Activated B cell treated with CpG ODN at 0.5 μM for 24 hours (primary cell): ENCODE measurements at places on chromosomes 7 and 10. TPM values are rescaled to one million over a fixed set of nuclear protein-coding genes. Genes with fewer than 3 reads are reported as not detected.

DNA sequence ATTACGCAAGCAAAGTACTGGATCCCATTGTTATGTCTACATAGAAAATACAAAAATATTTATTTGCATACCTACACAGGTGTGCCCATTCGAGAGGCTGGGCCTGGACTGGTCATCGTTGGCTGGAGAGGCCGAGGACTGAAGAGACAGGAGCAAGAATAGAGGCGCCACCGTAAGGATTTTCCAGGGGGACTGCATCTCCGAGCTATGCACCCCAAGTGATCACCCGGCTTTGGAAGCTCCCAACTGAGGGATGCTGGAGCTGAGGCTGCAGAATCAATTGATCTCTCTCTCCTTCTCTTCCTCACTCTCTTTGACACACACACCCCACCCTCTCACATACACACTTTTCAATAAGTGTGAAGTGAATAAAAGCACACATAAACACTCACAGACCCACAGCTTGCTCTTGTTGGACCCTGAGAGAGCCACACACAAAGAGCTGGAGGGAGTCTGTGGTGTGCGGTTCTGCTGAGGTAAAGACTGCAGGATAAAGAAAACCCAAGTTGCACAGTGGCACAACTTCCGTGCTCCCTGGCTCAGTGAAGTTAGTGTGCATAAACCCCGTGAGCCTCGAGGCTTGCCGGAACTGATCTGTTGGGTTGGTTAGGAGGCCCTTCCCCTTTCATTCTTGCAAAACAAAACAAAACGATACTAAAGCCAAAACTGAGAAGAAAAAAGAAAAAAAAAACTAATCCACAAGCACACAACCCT, at the start of gene AOAH:
Gene AOAH (minus strand): TSS at position 544 of the 714 bp plus-strand sequence. CDS start 346 bp downstream, at position 198.
- no peak for DNase-seq

DNA sequence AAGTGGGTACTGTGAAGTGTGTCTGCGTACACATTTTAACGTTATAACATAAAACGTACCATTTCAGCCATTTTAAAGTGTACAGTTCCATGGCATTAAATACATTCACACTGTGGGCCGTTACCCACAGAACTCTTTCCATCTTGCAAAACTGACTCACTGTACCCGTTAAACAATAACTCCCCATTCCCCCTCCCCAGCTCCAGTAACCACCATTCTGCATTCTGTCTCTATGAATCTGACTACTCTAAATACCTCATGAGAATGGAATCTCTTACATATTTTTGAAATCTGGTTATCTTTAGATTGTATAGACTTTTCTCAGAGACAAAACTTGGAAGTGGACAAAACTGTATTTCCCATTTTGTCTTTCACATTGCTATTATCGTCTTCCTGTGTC, 9.3 kb downstream of the ARL3 start:
- DNase-seq: no peak

The WDR86 gene
- 0.33 and 0.49 TPM in 2 replicates for total RNA-seq

The ST8SIA6 gene
- 0.13 TPM in 1 of 2 replicates, not detected in the other for total RNA-seq

The PTF1A gene
- total RNA-seq: not detected in 2 replicates

The SCIN gene
- 0.05 TPM in 1 of 2 replicates, not detected in the other for total RNA-seq

GRCh38 chr10:26437637-26438461, at the start of gene APBB1IP:
Gene APBB1IP, plus strand, starts transcription at chr10:26438341. Its CDS starts 53,986 bp downstream, at chr10:26492327.
- peak; percentile 65 for DNase-seq

The KNDC1 gene
- total RNA-seq: 0.09 TPM in 1 of 2 replicates, not detected in the other

GRCh38 chr10:132229096-132229495, 42.3 kb downstream of the DPYSL4 start:
- DNase-seq: no peak

The EMX2 gene
- not detected in 2 replicates for total RNA-seq

- no peak for DNase-seq
Observed at GRCh38 chr10:72218325-72218724, 2.2 kb upstream of the ASCC1 start.

The TRIL gene
- total RNA-seq: not detected in 2 replicates

- DNase-seq: no peak
Observed at GRCh38 chr7:45564886-45565455, 9.2 kb upstream of the ADCY1 start.

The OPN1SW gene
- total RNA-seq: not detected in 2 replicates

DNA sequence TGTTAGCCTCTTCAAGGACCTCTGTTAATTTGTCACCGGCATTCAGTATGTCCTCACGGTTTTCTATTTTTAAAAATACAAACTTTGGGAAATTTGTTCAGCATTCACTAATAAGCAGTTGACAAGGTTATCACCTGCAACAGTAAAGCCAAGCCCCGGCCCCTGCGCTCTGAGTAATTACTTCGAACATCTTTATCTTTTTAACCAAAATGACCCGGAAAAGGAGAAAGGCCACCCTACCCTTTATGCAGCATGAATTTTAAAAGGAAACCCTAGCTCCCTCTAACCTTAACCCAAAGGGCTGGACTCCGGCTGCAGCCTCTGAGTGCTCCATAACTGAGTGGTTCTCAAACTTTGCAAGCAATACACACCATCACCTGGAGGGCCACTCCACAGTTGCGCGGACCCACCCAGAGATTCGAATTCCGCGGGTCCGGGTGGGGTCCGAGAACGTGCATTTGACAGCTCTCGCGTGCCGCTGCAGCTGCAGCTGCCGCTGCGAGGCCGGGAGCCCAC, 940 bp downstream of the NSMCE4A start:
- DNase-seq: no peak

DNA sequence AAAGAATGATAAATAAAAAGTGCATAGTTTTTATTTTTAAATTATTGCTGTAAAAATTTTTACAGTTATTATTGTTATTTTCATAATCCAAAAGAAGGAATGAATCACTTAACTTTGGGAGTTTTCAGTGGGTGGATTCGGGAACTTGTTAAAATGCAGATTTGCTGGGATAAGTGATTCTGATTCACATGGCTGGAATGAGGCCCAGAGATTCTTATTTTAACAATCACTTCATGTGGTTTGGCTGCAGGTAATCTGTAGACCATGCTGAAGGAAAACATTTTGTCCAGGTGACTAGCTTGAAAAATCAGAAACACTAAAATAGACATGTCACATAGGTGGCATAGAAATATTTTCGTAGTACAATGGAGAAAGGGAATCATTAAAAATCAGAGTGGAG, 13.9 kb downstream of the CROT start:
- no peak for DNase-seq

GRCh38 chr7:100722480-100723212, 2.4 kb downstream of the EPO start:
- DNase-seq: no peak

The CLCN1 gene
- total RNA-seq: not detected in 2 replicates

GRCh38 chr7:131845573-131846314, 289.3 kb upstream of the PODXL start:
- no peak for DNase-seq

The PDE1C gene
- total RNA-seq: not detected in 2 replicates

GRCh38 chr7:47664650-47665195, 82.8 kb upstream of the TNS3 start:
- no peak for DNase-seq

The NPY4R2 gene
- total RNA-seq: not detected in 2 replicates

GRCh38 chr7:131553931-131554330, 2.5 kb downstream of the PODXL start:
- no peak for DNase-seq

DNA sequence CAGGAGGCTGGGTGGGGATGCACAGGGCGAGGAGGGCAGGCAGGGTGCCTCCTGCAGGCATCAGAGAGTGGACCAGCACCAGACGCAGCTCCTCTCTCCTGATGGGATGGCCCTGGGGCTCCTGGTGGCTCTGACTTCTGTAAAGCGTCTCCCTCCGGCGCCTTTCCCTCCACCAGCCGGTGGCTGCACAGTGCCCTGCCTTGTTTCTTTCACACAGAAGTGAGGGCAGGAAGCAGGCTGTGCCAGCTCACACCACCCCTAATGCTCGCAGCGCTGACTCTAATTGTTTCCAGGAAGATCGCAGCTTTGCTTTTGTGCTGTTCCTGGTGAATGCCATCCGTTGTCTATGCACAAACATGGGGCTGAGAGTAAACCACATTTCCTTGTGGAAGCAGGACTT, 152.3 kb upstream of the LANCL2 start:
- no peak for DNase-seq

The ITPRID1 gene
- total RNA-seq: not detected in 2 replicates

DNA sequence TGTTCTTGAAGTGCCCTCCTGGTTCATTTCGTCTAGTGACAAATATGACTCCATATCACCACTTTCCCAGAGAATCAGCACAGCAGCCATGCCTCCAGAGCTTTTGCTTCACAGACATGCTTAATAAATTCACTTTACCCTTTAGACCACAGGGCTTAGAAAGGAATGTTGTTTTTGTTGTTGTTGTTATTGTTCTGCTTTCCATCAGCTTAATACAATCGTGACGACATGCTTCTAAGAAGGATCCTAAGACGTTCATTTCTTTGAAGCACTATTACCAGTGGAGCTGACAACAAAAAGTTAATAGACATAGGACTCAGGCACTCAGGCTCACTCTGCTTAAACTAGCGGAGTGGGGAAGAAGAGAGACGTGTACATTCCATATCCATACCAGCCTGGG, 418.6 kb downstream of the KCNMA1 start:
- DNase-seq: no peak

GRCh38 chr7:126656165-126656564, 596.6 kb downstream of the GRM8 start:
- no peak for DNase-seq

DNA sequence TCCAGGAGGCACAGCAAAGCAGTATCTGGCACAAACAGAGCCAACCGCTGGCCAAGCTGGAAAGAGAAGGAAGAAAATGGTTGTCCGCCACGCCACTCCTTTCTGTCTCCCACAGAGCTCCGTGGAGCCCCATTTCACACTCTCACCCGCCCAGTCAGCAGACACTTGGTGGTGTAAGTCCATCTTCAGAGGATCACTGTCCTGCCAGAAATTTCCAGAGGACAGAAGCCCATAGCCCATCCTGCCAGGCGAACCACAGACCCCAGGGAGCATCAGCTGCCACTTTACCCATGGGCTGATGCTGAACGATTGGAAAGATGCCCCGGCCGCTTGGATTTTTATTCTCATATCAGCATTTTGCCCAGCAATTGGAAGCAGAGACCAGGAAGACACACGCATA, 144.7 kb upstream of the LYZL2 start:
- DNase-seq: no peak

The CCDC3 gene
- total RNA-seq: 0.07 TPM in 1 of 2 replicates, not detected in the other

The ANKRD30A gene
- total RNA-seq: not detected in 2 replicates

- no peak for DNase-seq
Observed at GRCh38 chr7:107785170-107785569, 17.9 kb downstream of the SLC26A3 start.

GRCh38 chr7:148909568-148909967, 25.5 kb upstream of the EZH2 start:
- no peak for DNase-seq

The SUN3 gene
- not detected in 2 replicates for total RNA-seq

DNA sequence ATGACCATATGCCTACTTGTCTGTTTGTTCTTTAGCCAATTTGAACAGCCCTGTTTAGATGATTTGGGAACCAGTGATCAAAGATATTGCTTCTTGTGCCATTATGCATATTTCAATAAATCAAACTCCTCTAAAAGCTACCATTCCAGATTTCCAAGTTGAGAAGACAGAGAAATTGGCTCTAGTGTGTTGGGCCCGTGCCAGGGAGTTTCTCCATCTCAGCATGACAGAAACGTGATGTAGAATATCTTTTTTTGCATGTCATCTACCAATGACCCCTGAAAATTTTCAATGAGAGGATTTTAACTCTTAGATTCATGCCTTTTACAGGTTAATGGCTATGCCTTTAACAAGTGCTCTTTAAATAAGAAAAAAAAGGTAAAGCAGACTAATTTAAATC, 50.7 kb upstream of the CABCOCO1 start:
- DNase-seq: no peak

The CLDN3 gene
- total RNA-seq: not detected in 2 replicates

GRCh38 chr10:31935678-31936077, 7.0 kb upstream of the ARHGAP12 start:
- no peak for DNase-seq

The VWDE gene
- not detected in 2 replicates for total RNA-seq

- DNase-seq: no peak
Observed at GRCh38 chr7:151572136-151572535, 52.4 kb upstream of the RHEB start.

DNA sequence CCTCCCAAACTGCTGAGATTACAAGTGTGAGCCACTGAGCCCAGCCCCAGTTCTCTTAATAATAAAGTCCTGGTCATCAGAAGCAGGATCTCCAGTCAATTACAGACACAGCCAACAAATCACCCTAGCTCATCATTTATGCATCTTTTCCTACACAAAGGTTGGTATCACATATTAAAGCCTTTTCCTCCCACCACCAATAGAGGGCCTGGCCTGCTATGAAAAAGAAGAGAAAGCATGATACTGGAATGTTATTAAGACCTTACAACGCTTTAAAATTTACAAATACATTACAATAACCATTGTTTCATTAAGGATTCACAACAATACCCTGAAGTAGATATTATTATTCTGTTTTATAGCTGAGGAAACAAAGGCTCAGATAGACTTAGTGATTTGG, 25.9 kb downstream of the VAX1 start:
- DNase-seq: no peak

DNA sequence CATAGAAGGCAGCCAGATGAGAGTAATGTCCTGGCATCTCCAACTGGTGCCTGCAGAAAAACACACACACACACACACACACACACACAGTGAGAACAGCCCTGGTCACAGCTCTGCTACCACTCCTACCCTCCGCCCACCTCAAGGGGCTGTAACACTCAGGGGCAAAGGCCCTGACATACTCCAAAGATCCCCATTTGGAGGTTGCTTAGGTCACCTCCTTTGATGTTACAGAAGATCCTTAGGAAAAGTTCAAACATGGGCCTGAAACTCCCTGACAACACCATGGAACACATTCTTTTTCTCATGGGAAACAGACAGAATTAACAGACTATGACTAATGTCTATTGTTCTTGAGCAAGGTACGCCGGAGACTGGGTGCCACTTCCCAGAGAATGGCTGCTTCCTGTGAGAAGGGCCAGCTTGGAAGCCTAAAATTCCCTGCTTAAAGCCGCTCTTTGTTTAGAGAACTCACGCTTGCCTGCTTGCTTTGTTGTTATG, 27.7 kb downstream of the DENND11 start:
- DNase-seq: no peak

The GNG11 gene
- 2.4 and 2.6 TPM in 2 replicates for total RNA-seq

- no peak for DNase-seq
Observed at GRCh38 chr10:31635415-31636065, 293.1 kb downstream of the ARHGAP12 start.

DNA sequence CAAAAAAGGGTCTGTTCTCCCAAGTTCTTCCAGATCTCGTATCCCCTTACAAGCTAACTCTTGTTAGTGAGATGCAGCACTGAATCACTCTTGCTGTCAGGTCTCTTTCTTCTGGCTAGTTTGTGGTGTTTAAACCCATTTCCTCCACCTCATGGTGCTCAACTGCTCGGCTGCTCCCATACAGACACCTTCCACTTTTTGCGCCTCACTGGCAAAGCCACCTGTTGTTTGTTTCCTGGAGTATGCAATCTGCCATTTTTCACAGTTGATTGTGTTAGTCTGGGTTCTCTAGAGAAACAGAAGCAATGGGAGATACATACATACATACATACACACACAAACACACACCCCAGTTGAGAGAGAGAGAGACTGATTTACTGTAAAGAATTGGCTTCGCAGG, 124.4 kb upstream of the SP8 start:
- no peak for DNase-seq

GRCh38 chr10:71789871-71790270, 16.6 kb upstream of the VSIR start:
- DNase-seq: no peak

The CPA2 gene
- total RNA-seq: not detected in 2 replicates
